ENCODE measurements at places on chromosomes 2 and 18. TPM values are rescaled to one million over a fixed set of nuclear protein-coding genes. Genes with fewer than 3 reads are reported as not detected.
A peak's percentile ranks its signal among the peaks of the same experiment; 100 is the strongest.

- H3K27me3 ChIP-seq: peaks cover 5% of the 10 kb centered on the region
- H3K4me3 ChIP-seq: peak overlapping the region; percentile 75
- H3K36me3 ChIP-seq: no peaks in the 10 kb centered on the region
- H3K27ac ChIP-seq: peak overlapping the region; percentile 77
- peaks cover 39% of the 10 kb centered on the region for H3K4me1 ChIP-seq
- DNase-seq: peak; percentile 90
These were observed 51.2 kb upstream of the GLI2 start for GRCh38 chr2:120684289-120685065.

- H3K4me1 ChIP-seq: peaks cover 39% of the 10 kb centered on the region
- H3K4me3 ChIP-seq: no peak overlapping the region
- DNase-seq: no peak
- H3K27me3 ChIP-seq: peaks cover 3% of the 10 kb centered on the region
- peaks cover 21% of the 10 kb centered on the region for H3K36me3 ChIP-seq
These were observed 30.3 kb downstream of the SOCS6 start for GRCh38 chr18:70319187-70319586.

Gene TUBA4B
- total RNA-seq: not detected

Gene ACVR1C
- total RNA-seq: 0.06 TPM

DNA sequence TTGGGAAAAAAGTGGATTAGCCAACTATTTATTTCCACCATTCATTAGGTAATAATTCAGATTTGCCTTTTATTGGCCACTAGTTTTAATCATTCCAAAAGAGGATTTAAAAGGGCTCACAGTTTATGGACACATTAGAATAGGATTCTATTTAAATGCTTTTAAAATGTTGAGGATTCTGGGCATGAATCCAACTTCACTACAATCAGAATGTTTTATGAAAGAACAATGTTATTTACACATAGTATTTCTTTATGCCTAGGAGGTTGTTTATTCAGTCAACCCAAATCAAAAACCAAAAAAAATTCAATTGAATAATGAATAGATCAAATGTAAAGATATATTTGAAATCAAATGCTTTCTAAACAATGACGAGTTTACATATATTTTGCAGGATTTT, 232.2 kb downstream of the GULP1 start:
- peaks cover 45% of the 10 kb centered on the region for H3K4me1 ChIP-seq
- H3K36me3 ChIP-seq: peaks cover 10% of the 10 kb centered on the region
- H3K27ac ChIP-seq: no peak overlapping the region
- no peaks in the 10 kb centered on the region for H3K27me3 ChIP-seq
- H3K4me3 ChIP-seq: no peak overlapping the region
- DNase-seq: no peak

GRCh38 chr2:202681688-202682205, 47.0 kb downstream of the FAM117B start:
- H3K36me3 ChIP-seq: no peaks in the 10 kb centered on the region
- no peak for DNase-seq
- no peak overlapping the region for H3K27ac ChIP-seq
- no peak overlapping the region for H3K4me3 ChIP-seq

DNA sequence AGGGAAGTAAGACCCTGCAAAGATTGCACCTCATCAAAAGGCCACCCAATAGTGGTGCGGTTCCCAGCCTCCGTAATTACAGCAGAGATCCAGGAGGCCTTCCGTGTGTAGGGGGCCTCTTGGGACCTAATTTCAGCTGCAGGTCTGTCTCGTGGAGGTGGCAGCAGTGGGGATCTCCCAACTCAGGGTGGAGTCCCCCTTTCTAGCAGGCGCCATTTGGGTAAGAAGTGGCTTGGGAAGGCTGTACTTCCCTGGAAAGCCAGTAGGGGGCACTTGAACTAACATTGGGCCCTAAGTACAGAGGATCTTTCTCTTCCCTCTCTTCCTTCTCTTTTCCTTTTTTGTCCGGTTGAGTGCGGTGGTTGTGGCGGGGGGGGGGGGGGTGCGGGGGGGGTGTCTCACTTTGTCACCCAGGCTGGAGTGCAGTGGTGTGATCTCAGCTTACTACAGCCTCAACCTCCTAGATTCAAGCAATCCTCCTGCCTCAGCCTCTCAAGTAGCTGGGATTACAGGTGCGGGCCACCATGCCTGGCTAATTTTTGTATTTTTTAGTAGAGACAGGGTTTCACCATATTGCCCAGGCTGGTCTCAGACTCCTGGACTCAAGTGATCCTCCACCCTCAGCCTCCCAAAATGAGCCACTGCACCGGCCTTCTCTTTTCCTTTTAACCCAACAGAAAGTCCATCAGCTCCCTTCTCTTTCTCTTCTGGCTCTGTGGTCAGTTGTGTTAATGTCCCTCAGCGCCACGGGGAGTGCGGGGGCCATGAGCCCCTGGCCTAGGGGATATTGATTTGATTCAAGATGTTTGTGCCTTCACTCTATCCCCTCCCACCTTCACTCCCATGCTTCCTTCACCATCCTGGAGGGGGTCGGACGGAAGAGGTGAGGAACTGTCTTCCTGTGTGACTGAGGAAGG, 32.0 kb downstream of the CENPO start:
- no peak overlapping the region for H3K4me3 ChIP-seq
- DNase-seq: no peak
- peaks cover 25% of the 10 kb centered on the region for H3K4me1 ChIP-seq

Gene GLB1L
- 7.1 TPM for total RNA-seq

DNA sequence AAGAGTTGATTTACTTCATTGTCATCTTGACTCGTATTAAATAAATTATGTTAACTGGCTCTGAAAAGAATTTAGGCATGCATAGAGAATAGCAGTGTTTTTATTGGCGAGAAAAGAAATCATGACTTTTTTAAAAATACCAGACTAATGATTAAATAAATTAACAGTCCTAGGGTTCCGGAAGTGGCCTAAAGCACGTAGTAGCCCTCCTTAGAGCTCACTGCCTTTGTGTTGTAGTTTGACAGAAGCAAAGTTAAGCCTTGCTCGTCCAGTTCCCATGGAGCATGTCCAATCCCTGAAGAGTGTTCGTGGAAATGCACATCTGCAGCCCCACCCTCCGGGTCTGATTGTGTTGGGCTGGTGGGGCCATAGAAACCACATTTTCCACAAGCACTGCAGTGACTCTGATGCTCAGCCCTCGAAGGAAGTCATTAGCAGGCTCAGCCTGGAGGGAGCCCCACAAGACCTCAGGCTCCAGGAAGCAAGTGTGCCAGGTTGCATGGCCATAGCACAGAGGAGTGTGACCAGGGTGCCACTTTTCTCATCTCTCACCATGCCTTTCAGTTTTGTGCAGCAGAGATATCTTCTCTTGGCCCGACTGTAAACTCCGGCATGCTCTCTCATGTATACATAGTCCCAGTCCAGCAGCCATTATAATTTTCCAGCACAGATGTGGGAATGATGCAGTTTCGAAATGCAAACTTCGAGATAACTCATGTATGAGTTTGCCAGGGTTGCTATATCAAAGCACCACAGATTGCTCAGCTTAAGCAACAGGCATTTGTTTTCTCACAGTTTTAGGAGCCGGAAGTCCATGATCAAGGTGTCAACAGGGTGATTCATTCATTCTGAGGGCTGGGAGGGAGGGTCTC, 188.6 kb upstream of the SH3BP4 start:
- no peak for DNase-seq
- peaks cover 4% of the 10 kb centered on the region for H3K27me3 ChIP-seq
- peak overlapping the region; percentile 31 for H3K27ac ChIP-seq
- no peak overlapping the region for H3K4me3 ChIP-seq
- no peaks in the 10 kb centered on the region for H3K36me3 ChIP-seq
- peaks cover 14% of the 10 kb centered on the region for H3K4me1 ChIP-seq

Gene DUSP2
- 19.2 TPM for total RNA-seq

- no peaks in the 10 kb centered on the region for H3K36me3 ChIP-seq
- DNase-seq: no peak
- H3K4me3 ChIP-seq: no peak overlapping the region
- H3K4me1 ChIP-seq: no peaks in the 10 kb centered on the region
- no peak overlapping the region for H3K27ac ChIP-seq
- H3K27me3 ChIP-seq: peaks cover 6% of the 10 kb centered on the region
These were observed 125.9 kb downstream of the ARHGAP15 start for GRCh38 chr2:143255086-143255485.

Gene IRS1
- 43.3 TPM for total RNA-seq

- no peak overlapping the region for H3K27ac ChIP-seq
- H3K27me3 ChIP-seq: no peaks in the 10 kb centered on the region
- no peaks in the 10 kb centered on the region for H3K36me3 ChIP-seq
- no peak overlapping the region for H3K4me3 ChIP-seq
- H3K4me1 ChIP-seq: peaks cover 17% of the 10 kb centered on the region
These were observed 205.4 kb downstream of the RAB3GAP1 start for GRCh38 chr2:135257383-135258090.

Gene SERPINB12
- not detected for total RNA-seq

Gene FSHR
- not detected for total RNA-seq

DNA sequence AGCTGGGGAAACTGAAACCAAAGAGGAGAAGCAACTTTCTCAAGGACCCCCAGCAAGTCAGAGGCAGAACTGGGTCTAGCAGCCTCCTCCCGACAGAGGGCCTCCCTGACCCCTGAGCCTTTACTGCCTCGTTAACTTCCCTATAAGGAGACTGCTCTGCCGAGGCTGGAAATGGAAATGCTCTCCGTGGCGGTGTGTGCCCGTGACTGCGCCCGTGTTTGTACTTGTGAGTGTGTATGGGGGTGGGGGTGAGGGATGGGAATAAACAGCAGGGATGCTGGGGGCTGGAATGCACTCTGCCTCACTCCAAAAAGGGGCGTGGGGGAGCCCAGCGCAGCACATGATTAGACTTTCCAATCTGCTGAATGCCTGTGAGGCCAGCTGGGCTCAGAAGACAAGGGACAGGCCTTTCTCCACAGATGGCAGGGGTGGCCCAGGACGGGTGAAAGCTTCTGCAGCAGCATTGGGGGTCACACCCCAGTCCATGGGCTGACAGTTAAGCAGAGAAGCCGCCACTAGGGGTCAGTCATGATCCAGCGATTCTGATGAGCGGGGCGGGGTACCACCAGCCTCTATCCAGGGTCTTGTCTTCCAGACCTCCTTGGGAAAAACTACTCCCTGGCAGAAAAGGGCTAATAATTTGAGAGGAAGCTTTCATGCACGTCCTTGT, 26.8 kb downstream of the MPHOSPH10 start:
- peak overlapping the region; percentile 58 for H3K4me3 ChIP-seq
- H3K27ac ChIP-seq: no peak overlapping the region
- H3K27me3 ChIP-seq: peaks cover 28% of the 10 kb centered on the region
- peaks cover 10% of the 10 kb centered on the region for H3K4me1 ChIP-seq

GRCh38 chr2:217930761-217931563, 71.8 kb downstream of the TNS1 start:
- peaks cover 99% of the 10 kb centered on the region for H3K4me1 ChIP-seq
- peak overlapping the region; percentile 84 for H3K27ac ChIP-seq
- DNase-seq: no peak
- no peak overlapping the region for H3K4me3 ChIP-seq
- 0 out of 2 replicates have a peak, but pooled peaks cover 6% of the 10 kb centered on the region for H3K36me3 ChIP-seq

DNA sequence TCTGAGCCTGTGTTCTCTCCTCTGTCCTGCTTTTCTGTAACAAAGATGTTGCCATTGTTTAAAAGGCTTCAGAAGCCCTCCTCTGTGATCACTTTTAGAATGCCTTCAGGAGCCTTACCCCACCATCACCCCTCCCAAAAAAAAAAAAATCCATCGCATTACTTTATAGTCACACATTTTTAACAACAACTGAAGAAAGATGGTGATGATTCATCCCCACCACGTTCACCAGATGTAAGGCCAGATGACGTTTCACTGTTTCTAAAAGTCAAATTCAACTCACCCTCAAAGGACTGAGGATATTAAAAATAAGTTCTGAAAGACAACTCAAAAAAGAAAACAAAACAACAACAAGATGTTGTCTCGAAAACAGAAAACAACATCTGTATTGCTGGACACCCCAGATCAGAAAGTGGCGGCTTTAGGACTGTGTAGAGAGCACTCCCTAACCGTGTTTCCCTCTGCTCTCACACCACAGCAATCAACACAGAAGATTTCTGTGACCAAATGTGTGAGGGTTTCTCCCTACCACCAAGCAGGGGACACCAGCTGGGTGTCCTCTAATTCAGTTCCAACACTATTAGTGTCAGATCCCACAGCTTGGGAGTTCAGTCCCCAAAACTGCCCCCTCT, 61.9 kb upstream of the CREB1 start:
- H3K4me3 ChIP-seq: peak overlapping the region; percentile 16
- H3K27ac ChIP-seq: peak overlapping the region; percentile 68

- no peaks in the 10 kb centered on the region for H3K4me1 ChIP-seq
- no peak for DNase-seq
- H3K4me3 ChIP-seq: no peak overlapping the region
These were observed 27.2 kb upstream of the C1D start for GRCh38 chr2:68089961-68090360.

Gene RFTN2
- total RNA-seq: 0.26 TPM

Gene TXNDC9
- total RNA-seq: 47.9 TPM

Gene MAPK4
- not detected for total RNA-seq

- peaks cover 19% of the 10 kb centered on the region for H3K36me3 ChIP-seq
- DNase-seq: no peak
- peaks cover 19% of the 10 kb centered on the region for H3K4me1 ChIP-seq
- H3K27ac ChIP-seq: no peak overlapping the region
- H3K4me3 ChIP-seq: no peak overlapping the region
These were observed 261.3 kb upstream of the CCDC68 start for GRCh38 chr18:55220523-55220922.

DNA sequence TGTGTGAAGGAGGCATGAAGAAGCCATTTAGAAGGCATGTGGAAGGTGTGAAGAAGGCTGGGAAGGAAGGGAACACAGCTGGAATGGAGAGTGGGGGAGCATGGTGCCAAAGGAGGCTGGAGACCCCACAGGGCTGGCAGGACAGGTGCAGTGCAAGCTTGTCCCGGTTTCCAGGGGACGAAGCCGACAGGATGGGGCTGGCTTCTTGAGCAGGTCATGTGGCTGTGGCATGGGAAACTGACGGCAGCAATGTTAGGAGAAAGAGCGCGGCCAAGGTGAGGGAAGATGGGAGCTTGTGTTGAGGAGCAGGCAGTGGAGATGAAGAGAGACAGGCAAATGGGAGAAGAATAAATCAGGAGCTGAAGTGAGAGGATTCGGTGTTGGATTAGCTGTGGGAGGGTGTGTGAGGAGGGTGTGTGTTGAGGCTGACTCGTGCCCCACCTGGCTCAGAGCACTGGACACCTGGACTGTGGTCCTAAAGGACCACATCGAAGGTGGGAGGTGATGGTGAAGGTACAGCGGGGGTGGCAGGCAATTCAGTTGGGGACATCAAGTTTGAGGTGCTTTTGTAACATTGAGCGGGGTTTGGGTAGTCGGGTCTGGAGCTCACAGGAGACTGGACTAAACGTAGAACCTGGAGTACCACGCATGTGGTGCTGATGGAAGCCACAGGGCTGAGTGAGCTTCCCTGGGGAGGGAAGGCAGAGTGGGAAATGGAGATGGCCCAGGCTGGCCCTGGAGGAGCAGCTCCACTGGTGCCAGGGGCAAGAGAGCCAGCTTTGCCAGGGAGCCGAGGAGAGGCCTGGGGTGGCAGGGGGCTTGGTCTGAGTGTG, 165.6 kb upstream of the HDAC4 start:
- no peaks in the 10 kb centered on the region for H3K36me3 ChIP-seq
- no peak for DNase-seq
- no peak overlapping the region for H3K27ac ChIP-seq
- peaks cover 7% of the 10 kb centered on the region for H3K27me3 ChIP-seq
- H3K4me3 ChIP-seq: no peak overlapping the region

Gene EVX2
- total RNA-seq: not detected

Gene RDH14
- 21.6 TPM for total RNA-seq
